ENCODE measurements at places on chromosomes 2 and 18.
A peak's percentile ranks its signal among the peaks of the same experiment; 100 is the strongest.

DNA sequence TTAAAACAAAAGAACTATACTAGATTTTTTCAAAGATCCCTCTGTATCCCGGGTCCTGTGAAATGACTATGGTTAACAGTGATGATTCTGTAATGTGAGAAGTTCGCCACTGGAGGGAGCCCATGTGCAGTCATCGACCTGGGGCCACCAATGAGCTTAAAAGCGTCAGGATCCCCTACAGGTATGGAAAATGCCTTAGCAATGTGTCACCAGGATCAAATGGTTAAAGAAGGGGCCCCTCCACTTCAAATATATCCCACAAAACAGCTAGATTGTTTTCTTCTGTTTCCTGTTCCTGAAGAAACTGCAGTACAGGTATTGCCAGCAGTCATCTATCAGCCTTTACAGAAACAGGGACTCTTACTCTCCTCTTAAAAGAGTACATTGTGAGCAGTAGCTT lies 15.3 kb downstream of the CHRNA1 start:
- DNase-seq, result peak; percentile 65

DNA sequence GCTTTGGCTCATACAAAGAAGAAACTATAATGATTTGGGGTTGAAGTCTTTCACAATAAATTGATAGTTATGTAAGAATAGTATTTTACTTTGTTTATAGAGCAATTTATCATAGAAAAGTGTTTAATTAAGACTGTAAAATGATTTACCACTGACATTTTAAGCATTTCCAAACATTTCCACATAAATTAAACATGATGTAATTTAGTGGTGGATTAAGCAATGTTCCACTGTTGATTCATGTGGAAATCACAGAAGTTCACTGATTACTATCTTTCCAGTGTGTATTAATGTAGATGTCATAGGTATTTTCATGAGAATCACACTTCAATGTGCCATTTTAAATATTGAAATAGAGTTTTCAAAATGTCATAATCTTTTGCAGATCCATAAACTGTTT lies 40.1 kb upstream of the GRB14 start:
- no peak for DNase-seq

GRCh38 chr2:128452536-128453530 lies 134.2 kb upstream of the HS6ST1 start:
- no peak for DNase-seq

- no peak for DNase-seq
Observed at GRCh38 chr2:71130905-71131244, 441 bp downstream of the MPHOSPH10 start.

DNA sequence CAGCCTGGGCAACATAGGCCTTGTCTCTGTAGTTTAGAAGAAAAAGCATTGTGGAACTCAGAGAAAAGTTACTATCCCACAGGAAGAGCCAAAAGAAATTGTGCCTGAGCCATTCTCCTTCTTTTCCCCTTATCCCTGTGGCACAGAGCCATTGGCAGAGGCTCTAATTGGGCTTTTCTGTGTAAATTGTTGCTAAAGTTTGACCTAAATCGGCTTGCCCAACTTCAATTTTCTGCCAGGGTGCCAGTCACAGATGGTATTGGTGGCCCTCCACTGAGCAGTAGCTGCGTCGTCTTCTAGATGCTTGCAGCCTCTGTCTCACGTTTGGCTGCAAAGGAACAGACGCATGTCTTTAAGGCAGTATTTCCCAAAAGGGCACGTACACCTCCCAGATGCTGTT lies 30.3 kb downstream of the ZNF532 start:
- DNase-seq, result no peak

DNA sequence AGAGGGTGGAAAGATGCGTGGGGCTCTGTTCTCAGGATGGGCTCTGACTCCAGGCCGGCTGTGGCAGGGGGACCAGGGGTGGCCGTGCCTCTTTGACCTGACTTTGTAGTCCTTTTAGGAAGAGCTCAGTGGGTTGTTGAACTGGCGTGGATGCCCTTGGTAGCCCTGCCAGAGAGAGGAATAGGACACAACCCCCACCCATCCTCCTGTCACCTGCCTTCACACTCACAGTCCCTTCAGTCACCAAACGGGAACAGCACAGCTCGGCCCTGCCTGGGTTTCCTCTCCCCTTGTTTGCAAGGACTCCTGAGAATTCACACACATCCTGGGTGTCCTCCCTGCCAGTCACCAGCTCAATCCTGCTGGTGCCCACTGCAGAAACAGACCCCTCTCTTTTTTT lies 20.1 kb upstream of the MRPL33 start:
- no peak for DNase-seq
